Cardiac muscle cell (in vitro differentiated cells and primary cell): ENCODE measurements at places on chromosomes 5 and 9.
A peak's percentile ranks its signal among the peaks of the same experiment; 100 is the strongest.

- H3K27ac ChIP-seq, result no peak overlapping the region
- peaks cover 10% of the 10 kb centered on the region for H3K27me3 ChIP-seq
- H3K4me3 ChIP-seq, result no peak overlapping the region
- DNase-seq, result no peak
- H3K36me3 ChIP-seq, result no peaks in the 10 kb centered on the region
These were observed 23.1 kb upstream of the FRRS1L start for GRCh38 chr9:109190151-109190550.

DNA sequence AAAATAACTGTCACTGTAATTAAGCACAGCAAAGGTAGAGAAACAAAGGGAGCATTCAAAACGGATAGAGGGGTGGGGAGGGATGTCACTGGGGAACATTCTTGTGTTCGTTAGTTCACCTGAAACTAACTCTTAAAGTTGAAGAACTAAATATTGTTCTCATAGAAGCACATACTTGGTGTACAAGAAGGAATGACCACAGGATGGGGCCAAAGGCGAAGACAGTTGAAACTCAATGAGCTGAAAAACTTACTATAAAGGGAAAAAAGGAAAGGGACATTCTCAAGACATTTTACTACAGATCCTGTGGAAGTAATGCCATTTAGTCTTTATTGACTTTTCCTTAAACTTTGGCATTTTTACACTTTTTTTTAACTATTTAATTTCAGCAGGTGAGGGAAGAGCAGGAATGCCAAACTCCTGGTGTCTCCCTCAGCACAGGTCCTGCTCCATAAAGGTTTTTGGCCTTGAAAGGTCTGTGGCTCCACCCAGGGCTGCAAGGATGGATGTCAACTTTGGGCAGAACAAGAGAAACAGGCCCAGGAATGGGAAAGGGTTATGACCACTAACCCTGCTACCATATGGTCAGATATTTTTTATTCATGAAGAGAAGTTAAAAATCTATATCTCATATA is 197.6 kb upstream of the RASA1 start:
- H3K27ac ChIP-seq, result no peak overlapping the region
- no peaks in the 10 kb centered on the region for H3K27me3 ChIP-seq
- no peak overlapping the region for H3K4me3 ChIP-seq

- H3K4me1 ChIP-seq, result peaks cover 25% of the 10 kb centered on the region
- H3K27ac ChIP-seq, result peak overlapping the region; percentile 76
- H3K27me3 ChIP-seq, result no peaks in the 10 kb centered on the region
- no peak for DNase-seq
- H3K4me3 ChIP-seq, result no peak overlapping the region
- H3K36me3 ChIP-seq, result no peaks in the 10 kb centered on the region
These were observed 104.9 kb downstream of the KLHL3 start for GRCh38 chr5:137630972-137631370.

- peak; percentile 82 for DNase-seq
- no peaks in the 10 kb centered on the region for H3K27me3 ChIP-seq
- H3K36me3 ChIP-seq, result no peaks in the 10 kb centered on the region
- no peaks in the 10 kb centered on the region for H3K4me1 ChIP-seq
These were observed 64.6 kb downstream of the ABLIM3 start for GRCh38 chr5:149205625-149206523.

GRCh38 chr9:4709380-4709779 is 30.0 kb downstream of the CDC37L1 start:
- peaks cover 42% of the 10 kb centered on the region for H3K36me3 ChIP-seq
- no peak overlapping the region for H3K27ac ChIP-seq
- no peak for DNase-seq
- H3K4me3 ChIP-seq, result no peak overlapping the region

DNA sequence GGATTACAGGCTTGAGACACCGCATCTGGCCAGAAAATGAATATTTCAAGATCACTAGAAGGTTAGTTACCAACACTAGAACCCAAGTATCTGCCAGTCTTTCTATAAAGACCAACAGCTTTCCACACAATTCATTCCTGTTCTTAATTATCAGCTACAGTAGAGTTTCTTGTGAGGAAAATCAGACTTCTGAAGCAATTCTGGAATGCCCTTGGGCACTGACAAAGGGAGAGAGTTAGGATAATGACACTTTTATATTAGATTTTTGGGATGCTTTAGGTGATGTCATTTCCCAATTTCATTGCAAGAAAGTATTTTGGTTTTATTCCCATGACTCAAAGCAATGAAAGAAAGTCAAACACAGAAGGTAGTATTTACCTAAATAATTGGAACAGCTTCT is 497.0 kb upstream of the TUSC1 start:
- no peaks in the 10 kb centered on the region for H3K4me1 ChIP-seq
- no peak overlapping the region for H3K27ac ChIP-seq

- H3K4me1 ChIP-seq, result no peaks in the 10 kb centered on the region
- peak; percentile 76 for DNase-seq
- H3K4me3 ChIP-seq, result no peak overlapping the region
- no peaks in the 10 kb centered on the region for H3K36me3 ChIP-seq
- H3K27ac ChIP-seq, result no peak overlapping the region
- H3K27me3 ChIP-seq, result no peaks in the 10 kb centered on the region
These were observed 144.9 kb downstream of the MYO10 start for GRCh38 chr5:16791036-16791705.
